ENCODE measurements at places on chromosomes 12 and 14. TPM values are rescaled to one million over a fixed set of nuclear protein-coding genes. Genes with fewer than 3 reads are reported as not detected.

DNA sequence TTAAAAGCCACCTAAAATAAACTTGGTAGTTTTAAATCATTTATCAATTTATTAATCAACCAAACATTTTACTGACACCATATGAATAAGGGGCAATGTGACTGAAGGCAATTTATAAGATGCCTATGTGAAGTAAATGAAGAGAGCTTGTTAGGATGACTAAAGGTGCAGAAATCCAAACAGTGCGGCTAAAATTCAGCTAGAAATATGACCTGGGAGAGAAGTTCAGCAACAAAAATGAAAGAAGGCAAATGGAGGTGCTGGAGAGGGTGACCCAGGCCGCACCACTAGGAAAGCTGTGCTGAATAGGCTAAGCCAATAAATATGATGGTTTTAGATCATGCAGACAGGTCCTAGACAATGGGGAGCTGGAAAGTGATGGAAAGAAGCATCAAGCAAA is 403.7 kb downstream of the BTG1 start:
- H3K36me3 ChIP-seq = no peaks in the 10 kb centered on the region
- H3K27me3 ChIP-seq = no peaks in the 10 kb centered on the region
- DNase-seq = no peak
- no peaks in the 10 kb centered on the region for H3K4me1 ChIP-seq
- no peak overlapping the region for H3K27ac ChIP-seq
- no peak overlapping the region for H3K4me3 ChIP-seq

DNA sequence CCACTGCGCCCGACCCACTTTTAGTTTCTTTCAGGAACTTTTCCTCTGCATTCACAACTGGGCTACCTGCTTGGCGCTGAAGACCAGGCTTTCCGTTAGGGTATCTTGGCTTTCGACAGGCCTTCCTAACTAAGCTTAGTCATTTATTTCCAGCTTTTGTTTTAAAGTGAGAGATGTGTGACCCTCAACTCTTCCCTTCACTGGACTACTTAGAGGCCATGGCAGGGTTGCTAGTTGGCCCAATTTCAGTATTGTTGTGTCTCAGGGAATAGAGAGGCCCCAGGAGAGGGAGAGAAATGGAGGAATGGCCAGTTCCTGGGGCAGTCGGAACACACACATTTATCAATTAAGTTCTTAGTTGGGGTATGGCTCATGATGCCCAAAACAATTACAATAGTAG is 10.4 kb downstream of the MTA1 start:
- no peaks in the 10 kb centered on the region for H3K27me3 ChIP-seq
- H3K27ac ChIP-seq = no peak overlapping the region
- no peak overlapping the region for H3K4me3 ChIP-seq
- DNase-seq = no peak
- peaks cover 9% of the 10 kb centered on the region for H3K36me3 ChIP-seq

DNA sequence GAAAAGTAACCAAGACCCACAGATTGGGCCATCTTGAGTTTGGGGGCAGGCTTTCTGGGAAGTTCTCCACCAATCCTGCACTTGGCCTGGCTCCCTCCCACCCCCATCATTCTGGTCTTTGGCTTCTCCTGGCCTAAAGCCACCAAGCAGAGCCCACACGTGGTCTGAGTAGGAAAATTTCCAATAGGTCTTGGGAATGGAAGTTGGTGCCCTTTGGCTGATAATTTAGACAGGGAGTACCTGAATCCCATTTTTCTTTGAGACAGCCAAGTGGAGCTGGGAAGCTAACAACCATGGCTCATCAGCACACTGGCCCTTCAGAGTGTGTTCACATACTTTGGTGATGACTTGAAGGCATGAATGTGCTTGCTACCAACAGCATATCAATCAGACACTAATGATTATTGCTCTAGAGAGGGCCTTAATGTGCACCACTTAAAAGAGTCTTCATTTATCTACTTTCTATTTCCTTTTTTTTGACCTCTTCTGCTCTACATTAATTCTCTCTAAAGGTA is 156.0 kb downstream of the EGLN3 start:
- H3K27ac ChIP-seq = no peak overlapping the region
- no peaks in the 10 kb centered on the region for H3K27me3 ChIP-seq
- peaks cover 15% of the 10 kb centered on the region for H3K4me1 ChIP-seq
- peak; percentile 13 for DNase-seq
- no peaks in the 10 kb centered on the region for H3K36me3 ChIP-seq
- no peak overlapping the region for H3K4me3 ChIP-seq

- no peak for DNase-seq
- peak within 1 kb of the TSS; percentile 81 for H3K27ac ChIP-seq
- H3K27me3 ChIP-seq = no peaks in the 10 kb centered on the region
Observed at GRCh38 chr12:2959192-2959504, at the start of gene TEAD4. TEAD4 (plus strand) TSS chr12:2959397.

DNA sequence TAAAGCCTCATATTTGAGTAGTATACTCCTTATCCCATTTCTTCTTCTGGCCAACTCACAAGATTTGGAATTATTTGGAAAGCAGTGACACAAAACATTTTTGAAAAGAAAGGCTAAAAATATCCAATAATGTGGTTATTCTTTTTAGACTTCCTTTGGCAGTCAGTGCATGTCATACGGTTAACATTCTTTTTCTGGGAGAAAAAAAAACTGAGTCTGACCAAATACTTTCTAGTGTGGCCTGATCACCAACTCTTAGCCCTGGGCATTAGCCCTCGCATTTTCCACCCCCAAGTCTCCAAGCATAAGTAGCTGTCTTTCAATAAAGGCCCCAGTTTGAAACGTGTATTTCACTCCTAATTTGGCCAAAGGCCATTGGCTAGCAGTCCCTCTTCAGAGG is 5.9 kb downstream of the RASSF3 start:
- no peak overlapping the region for H3K4me3 ChIP-seq
- no peaks in the 10 kb centered on the region for H3K27me3 ChIP-seq
- peaks cover 7% of the 10 kb centered on the region for H3K4me1 ChIP-seq
- H3K36me3 ChIP-seq = peaks cover 3% of the 10 kb centered on the region

GRCh38 chr12:77577791-77578190 is 252.9 kb upstream of the NAV3 start:
- no peak for DNase-seq
- no peak overlapping the region for H3K4me3 ChIP-seq
- H3K4me1 ChIP-seq = no peaks in the 10 kb centered on the region
- no peaks in the 10 kb centered on the region for H3K27me3 ChIP-seq

DNA sequence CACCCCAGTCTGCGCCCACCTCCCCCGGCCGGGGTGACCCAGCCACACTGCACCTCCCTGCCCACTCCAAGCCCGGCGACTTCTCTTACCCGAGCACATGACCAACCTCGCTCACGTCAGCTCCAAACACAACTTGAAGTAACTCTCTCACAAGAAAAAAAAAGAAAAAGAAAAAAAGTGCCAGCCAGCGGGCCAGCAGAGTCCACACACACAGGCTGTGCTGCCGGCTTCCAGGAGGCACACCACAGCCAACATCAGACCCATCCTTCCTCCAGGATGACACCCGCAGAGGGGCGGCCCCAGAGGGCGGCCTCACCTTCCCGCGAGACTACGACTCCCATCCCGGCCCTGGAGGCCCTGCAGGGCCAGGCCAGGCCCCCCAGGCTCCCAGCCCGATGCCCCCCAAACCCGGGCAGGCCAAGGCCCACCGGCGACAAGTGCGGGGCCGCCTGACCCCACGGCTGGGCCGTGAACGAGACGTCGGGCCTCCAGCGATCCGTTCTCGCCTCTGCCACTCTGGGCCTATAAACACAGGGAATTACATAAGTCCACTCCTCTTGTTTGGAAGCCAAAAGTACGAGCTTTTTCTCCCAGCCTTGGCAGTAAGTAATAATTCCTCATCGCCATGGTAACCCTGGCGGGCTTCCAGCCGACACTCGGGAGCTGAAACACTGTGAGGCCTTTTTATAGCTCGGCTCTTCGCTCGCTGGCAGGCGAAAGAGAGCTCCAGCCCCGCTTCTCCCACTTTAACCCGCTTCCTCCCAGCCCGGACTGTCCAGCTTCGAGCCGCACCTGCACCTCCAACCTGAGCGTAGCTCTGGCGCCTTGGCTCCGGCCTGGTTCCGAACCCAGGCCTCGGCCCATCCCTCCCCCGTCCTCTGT is 49.1 kb downstream of the NCOR2 start:
- H3K4me3 ChIP-seq = peak overlapping the region; percentile 62
- H3K27ac ChIP-seq = peak overlapping the region; percentile 97
- peaks cover 10% of the 10 kb centered on the region for H3K36me3 ChIP-seq
- DNase-seq = peak; percentile 92
- peaks cover 63% of the 10 kb centered on the region for H3K4me1 ChIP-seq

DNA sequence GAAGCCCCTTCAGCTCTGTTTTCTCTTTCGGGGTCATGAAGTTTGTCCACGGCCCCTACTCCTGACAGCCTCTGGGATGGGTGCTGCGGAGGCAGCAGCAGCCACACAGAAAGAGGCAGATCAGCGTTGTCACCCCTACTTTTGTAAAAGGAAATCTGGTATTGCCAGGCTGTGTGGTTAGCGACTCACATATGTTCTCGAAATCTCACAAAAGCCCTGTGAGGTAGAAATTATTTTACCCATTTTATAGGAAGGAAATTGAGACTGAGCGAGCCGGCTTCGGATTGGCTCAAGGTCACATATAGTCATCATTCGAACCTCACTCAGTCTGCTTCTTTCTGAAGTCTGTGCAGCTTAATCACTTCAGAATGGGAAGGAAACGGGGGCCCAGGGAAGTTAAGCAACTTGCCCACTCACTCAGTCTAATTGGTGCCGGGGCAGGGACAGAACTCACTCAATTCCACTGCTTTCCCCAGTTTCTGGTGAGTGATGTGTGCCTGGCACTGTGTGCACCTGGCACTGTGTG is 1.1 kb upstream of the CKAP4 start:
- DNase-seq = no peak
- H3K27ac ChIP-seq = peak overlapping the region; percentile 84
- peaks cover 3% of the 10 kb centered on the region for H3K36me3 ChIP-seq
- H3K4me1 ChIP-seq = peaks cover 22% of the 10 kb centered on the region

DNA sequence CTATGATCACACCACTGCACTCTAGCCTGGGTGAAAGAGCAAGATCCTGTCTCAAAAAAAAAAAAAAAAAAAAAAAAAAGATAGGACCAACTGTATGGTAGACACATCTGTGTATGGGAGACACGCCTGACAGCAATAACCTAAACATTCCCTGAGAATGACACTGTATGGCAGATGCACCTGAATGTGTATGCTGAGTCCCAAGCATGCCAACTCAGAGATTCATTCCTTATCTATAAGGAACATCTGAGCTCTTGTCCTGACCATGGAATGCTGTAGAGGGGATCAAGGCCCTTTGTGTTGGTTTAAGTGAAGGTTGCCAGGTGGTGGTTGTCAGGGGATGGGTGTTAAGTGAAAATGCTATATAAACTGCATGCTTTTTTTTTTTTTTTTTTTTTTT is 19.2 kb upstream of the LGALS3 start:
- H3K4me1 ChIP-seq = peaks cover 12% of the 10 kb centered on the region
- H3K27ac ChIP-seq = no peak overlapping the region
- H3K4me3 ChIP-seq = no peak overlapping the region
- no peaks in the 10 kb centered on the region for H3K27me3 ChIP-seq
- H3K36me3 ChIP-seq = no peaks in the 10 kb centered on the region

GRCh38 chr12:119843100-119843499 is 34.0 kb downstream of the CIT start:
- DNase-seq = no peak
- no peaks in the 10 kb centered on the region for H3K27me3 ChIP-seq
- H3K27ac ChIP-seq = no peak overlapping the region
- H3K4me3 ChIP-seq = no peak overlapping the region

Gene DENR
- polyA plus RNA-seq = 31.1 TPM

Gene SERPINA5
- not detected for polyA plus RNA-seq

GRCh38 chr12:99343960-99344359 is 303.6 kb upstream of the GARIN6 start:
- H3K4me3 ChIP-seq = no peak overlapping the region
- DNase-seq = no peak
- no peaks in the 10 kb centered on the region for H3K36me3 ChIP-seq
- H3K27me3 ChIP-seq = no peaks in the 10 kb centered on the region
- H3K27ac ChIP-seq = no peak overlapping the region

DNA sequence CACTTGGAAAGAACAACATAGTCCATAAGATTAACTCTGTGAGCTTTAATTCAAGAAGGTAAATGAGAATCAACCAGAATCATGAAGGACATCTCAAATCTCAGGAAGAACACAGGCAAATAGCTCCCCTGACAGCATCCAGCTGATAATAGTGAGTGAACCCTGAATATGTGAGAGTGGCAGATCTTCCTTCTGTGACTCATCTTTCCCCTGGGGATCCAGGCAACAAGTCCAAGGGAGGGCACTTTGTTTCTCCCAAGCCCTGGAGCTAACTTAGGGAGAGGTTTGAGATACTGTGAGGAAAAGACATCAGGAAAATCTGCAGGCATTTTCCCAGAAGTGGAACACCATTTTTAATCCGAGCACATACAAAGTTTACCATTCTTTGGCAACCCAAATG is 763.9 kb upstream of the MGAT4C start:
- H3K27me3 ChIP-seq = no peaks in the 10 kb centered on the region
- no peaks in the 10 kb centered on the region for H3K36me3 ChIP-seq
- no peak overlapping the region for H3K27ac ChIP-seq

Gene RBM25
- polyA plus RNA-seq = 25.6 TPM

Gene TAS2R30
- polyA plus RNA-seq = 0.03 TPM

DNA sequence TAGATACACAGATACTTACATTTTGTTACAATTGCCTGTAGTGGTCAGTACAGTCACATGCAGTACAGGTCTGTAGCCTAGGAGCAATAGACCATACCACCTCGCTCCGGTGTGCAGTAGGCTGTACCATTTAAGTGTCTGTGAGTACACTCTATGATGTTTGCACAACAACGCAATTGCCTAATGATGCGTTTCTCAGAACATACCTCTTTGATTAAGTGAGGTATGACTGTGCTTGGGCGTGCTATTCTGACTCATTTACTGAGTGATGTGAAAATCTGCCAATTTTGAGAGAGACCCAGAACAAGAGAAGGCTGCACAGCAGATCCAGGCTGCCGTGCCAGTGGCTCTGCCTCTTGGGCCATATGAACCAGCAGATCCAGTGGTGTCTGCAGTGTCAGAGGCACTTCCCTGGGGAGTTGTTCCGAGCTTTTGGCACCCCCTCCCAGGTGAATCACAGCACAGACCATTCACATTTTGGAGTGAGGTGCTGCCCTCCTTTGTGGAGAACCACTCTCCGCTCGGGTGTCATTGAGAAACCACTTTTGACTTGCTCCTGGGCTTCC is 20.4 kb downstream of the DLK1 start:
- H3K27ac ChIP-seq = peak overlapping the region; percentile 67
- peaks cover 9% of the 10 kb centered on the region for H3K4me1 ChIP-seq
- no peaks in the 10 kb centered on the region for H3K36me3 ChIP-seq
- peak; percentile 95 for DNase-seq
- no peak overlapping the region for H3K4me3 ChIP-seq
- H3K27me3 ChIP-seq = no peaks in the 10 kb centered on the region

Gene HIF1A
- polyA plus RNA-seq = 168 TPM

- H3K36me3 ChIP-seq = no peaks in the 10 kb centered on the region
- no peaks in the 10 kb centered on the region for H3K27me3 ChIP-seq
- peaks cover 2% of the 10 kb centered on the region for H3K4me1 ChIP-seq
- H3K4me3 ChIP-seq = no peak overlapping the region
Observed at GRCh38 chr12:99914206-99914605, 70.5 kb downstream of the ANKS1B start.

Gene LYZ
- polyA plus RNA-seq = not detected

DNA sequence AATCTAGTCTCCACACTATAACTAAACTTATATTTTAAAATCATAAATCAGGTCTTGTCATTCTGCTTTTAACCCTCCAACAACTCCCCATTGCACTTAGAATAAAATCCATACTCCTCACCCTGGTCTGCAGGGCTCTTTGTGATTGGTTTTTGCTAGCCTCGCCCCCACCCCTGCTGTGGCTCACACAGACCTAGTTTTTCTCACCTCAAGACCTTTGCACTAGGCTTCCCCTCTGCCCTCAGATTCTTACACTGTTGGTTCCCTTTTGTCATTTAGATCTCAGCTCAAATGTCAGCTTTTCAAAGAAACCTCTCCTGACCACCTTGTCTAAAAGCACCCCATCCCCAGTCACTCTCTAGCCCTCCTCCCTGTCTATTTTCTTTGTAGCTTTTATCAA is 10.7 kb upstream of the LHX5 start:
- no peak for DNase-seq
- no peaks in the 10 kb centered on the region for H3K36me3 ChIP-seq
- H3K4me3 ChIP-seq = no peak overlapping the region
- peaks cover 39% of the 10 kb centered on the region for H3K27me3 ChIP-seq

Gene LPAR5
- polyA plus RNA-seq = 11.7 TPM

Data from keratinocyte (primary cell).